ENCODE measurements at places on chromosomes 3 and 15.

DNA sequence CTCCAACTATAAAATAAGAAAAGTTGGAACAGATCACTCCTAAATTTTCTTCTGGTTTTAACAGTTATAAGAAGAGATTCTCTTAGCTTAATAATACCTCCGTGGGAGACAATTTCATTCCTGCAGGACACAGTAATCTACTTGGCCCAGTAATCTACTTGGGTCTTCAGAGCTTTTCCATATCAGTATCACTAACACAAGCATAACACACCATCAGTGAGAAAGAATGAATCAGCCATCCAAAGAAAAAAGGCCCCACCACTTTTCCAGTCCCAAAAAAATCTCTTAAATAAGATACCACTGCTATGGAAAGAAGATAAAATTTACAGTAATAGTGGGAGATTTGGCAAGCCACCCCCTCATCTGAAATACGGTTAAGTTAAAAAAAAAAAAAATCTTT, 20.2 kb downstream of the SIN3A start:
- DNase-seq = no peak

- DNase-seq = no peak
Observed at GRCh38 chr3:121894301-121894990, at the start of gene SLC15A2. SLC15A2 (plus strand) TSS chr3:121894401; CDS start chr3:121894477, 76 bp downstream.

GRCh38 chr3:54004335-54004734, 112.7 kb upstream of the SELENOK start:
- DNase-seq = no peak

- DNase-seq = no peak
Observed at GRCh38 chr3:172437713-172438112, 10.5 kb downstream of the GHSR start.

- no peak for DNase-seq
Observed at GRCh38 chr3:72721683-72722381, 126.4 kb downstream of the SHQ1 start.

GRCh38 chr3:54159917-54160316, 37.6 kb downstream of the CACNA2D3 start:
- DNase-seq = no peak

GRCh38 chr3:161025911-161026310, 79.2 kb downstream of the B3GALNT1 start:
- no peak for DNase-seq

- no peak for DNase-seq
Observed at GRCh38 chr3:115415246-115415996, 207.9 kb upstream of the GAP43 start.

GRCh38 chr3:108035751-108036150, 55.1 kb downstream of the CD47 start:
- DNase-seq = no peak

DNA sequence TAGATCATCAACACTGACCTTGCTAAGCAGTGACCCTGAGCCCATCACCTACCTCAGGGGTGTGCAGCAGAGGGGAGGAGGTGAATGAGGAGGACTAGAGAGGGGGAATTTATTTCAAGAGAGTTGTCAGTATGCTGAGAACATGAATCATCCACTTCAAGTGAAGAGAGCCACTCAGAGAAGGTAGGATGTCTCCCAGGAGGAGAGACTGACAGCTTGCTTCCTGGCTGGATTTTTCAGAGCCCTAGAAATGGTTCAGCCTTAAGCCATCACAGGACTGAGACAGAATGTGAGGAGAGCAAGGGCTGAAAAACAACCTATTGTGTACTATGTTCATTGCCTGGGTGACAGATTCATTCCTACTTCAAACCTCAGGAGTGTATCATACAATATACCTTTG, 34.8 kb downstream of the CCNL1 start:
- no peak for DNase-seq

GRCh38 chr3:111652492-111653180, 57.5 kb upstream of the ZBED2 start:
- no peak for DNase-seq

- DNase-seq = peak; percentile 49
Observed at GRCh38 chr3:108489776-108490175, 20.6 kb downstream of the MYH15 start.

DNA sequence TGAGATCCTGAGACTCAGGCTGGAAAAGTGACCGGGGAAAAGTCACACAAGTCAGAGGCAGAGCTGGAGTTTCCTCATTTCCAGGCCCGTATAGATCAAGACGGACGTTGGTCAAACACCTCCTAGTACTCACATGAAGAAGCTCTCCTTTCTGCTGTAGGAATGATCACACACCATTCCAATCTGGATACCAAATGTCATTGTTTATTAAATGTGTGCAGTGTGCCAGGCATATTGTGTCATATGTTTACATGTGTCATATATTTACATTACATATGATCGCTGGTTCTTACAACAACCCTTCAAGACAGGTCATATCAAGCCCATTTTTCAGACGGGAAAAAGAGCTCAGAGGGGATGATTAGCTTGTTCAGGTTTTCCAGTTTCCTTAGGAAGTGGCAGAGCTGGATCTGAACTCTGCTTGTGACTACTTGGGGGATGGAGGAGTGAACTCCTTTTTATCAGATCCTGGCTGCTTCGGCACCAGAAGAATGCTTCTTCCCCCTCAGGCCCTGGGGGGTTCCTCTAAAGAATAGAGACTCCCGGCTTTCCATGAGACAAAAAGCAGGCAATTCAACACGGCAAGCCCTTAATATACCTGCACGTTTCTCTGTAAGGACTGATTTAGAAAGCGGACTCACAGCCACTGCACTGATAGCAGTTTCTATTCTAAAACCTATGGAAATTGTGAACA, 41.9 kb downstream of the FAM43A start:
- DNase-seq = peak; percentile 10

Measured in fibroblast of skin of right quadriceps (primary cell).